ENCODE measurements at places on chromosomes 12 and 14. TPM values are rescaled to one million over a fixed set of nuclear protein-coding genes. Genes with fewer than 3 reads are reported as not detected.
A peak's percentile ranks its signal among the peaks of the same experiment; 100 is the strongest.

GRCh38 chr14:73943083-73943482 is 6.8 kb downstream of the FAM161B start:
- peaks cover 16% of the 10 kb centered on the region for H3K36me3 ChIP-seq
- H3K27ac ChIP-seq = no peak overlapping the region
- H3K27me3 ChIP-seq = no peaks in the 10 kb centered on the region
- no peak for DNase-seq

GRCh38 chr12:56361487-56362129 is 1.0 kb downstream of the APOF start:
- no peaks in the 10 kb centered on the region for H3K27me3 ChIP-seq
- no peak overlapping the region for H3K27ac ChIP-seq
- no peak overlapping the region for H3K4me3 ChIP-seq
- no peaks in the 10 kb centered on the region for H3K36me3 ChIP-seq
- peak; percentile 59 for DNase-seq

GRCh38 chr14:83347874-83348273 is 1814.2 kb upstream of the SEL1L start:
- H3K27me3 ChIP-seq = no peaks in the 10 kb centered on the region
- H3K27ac ChIP-seq = no peak overlapping the region
- DNase-seq = no peak
- H3K4me1 ChIP-seq = no peaks in the 10 kb centered on the region
- no peaks in the 10 kb centered on the region for H3K36me3 ChIP-seq

- H3K4me1 ChIP-seq = no peaks in the 10 kb centered on the region
- H3K36me3 ChIP-seq = no peaks in the 10 kb centered on the region
- no peak overlapping the region for H3K4me3 ChIP-seq
- no peak for DNase-seq
Observed at GRCh38 chr14:42877716-42878115, 1271.0 kb downstream of the LRFN5 start.

Gene CPNE6
- total RNA-seq = 1.8 TPM

Data from sigmoid colon (tissue), 7 donors.